ENCODE measurements at places on chromosomes 3 and 15.

GRCh38 chr3:157420606-157421130 is 16.0 kb upstream of the PTX3 start:
- DNase-seq, result no peak

DNA sequence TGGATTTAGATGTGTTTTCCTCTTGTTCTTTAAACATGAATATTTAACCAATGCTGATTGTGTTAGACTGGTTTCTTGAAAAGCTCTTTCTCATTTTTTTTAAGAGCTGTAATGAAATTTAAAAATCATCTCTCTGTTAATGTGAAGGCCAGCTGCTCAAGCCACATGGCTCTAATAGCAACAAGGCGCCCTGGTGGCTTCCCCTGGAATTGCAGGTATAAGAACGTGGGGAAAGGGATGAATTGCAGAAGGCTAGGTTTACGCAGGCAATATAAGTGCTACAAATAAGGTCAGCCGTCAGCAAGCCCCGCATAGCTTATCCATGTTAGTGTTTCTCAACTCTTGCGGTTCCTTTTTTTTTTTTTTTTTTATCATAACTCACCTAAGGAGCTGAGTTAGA is 108.5 kb downstream of the SAMMSON start:
- DNase-seq, result no peak

DNA sequence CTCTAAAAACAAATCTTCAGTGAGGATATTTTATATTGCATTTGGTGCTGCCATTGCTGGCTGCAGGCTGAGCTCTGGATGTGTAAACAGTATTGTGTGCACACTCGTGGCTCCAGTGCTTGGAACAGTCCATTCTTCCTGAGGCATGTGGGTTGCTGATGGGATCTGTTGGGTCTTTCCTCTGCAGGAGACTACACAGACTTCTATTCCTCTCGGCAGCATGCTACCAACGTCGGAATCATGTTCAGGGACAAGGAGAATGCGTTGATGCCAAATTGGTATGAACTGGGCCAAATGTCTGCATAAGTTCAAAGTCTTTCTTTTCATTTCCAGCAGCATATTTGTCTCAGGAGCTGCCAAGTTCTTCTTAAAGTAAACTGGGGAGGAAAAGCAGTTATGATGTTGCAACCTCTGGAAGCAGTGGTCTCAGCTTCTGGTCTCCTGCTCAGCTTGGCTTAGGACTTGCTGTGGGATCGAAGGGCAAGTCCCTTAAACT is 9.3 kb downstream of the FAH start:
- DNase-seq, result no peak

DNA sequence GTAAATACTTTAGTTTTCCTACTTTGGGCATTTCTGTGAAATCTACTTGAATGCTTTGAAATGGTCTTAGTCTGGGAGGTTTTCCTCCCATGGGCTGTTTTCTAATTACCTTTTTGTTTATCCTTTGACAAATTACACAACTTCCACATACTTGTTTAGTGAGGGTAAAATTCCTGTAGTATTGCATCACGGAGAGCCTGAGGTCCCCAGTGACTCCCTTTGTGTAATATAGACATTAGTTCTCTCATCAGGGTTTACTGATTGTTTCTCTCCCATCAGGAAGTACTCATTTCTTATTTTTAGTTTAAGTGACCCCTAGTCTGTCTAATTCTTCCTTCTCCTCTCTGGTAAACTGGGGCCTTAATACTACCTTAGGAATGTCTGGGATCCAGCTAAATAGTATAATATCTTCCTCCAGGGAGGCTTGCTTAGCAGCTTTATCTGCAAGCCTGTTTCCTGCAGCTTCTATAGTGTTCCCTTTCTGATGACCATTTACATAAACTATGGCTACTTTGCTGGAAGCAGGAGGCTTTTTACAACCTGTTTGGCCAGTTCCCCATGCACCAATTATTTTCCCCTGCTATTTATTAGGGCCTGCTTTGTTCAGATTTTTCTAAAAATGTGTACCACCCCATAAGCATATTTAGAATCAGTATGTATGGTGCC is 87.2 kb upstream of the XCR1 start:
- no peak for DNase-seq

DNA sequence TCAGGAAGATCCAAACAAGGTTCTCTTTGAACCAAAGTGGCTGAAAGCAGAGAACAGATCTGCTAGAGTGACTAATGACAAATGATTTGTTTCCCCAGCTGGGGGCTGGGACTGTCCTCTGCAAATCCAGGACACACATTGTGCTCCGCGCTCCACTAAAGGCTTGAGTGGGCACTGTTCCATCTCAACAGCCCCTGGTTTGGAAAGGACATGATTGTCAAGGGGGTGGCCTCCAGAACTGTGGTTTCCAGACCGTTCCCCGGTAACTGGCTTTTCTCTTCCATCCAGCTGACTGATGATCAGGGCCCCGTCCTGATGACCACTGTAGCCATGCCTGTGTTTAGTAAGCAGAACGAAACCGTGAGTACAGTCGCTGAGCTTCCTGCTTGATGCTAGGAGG is 91.0 kb downstream of the LRTM1 start:
- no peak for DNase-seq

DNA sequence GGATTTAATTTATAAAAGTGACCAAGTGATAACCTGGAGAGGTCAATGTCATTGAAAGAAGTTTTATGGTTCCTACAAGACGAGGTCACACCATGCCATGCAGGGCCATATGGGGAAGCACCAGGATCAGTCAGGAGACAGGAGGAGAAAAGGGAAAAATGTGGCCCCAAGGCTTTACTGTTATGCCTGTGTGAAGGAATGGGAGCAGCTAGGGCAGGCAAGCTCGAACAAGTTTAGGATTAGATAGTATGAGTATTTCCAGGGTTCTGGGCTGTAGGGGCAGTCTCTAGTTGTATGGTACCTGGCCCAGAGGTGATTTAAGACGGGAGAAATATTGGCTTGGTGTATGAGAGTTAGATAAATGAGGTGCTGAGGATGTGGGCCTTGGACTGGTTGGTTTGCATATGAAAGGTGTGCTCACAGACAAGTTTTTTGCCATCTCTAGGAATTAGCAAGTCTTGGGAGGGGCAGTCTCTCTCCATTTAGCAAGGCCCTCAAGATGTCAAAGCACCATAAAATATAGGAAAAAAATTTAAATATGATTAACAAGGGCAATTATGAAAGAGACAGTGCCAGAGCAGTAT is 36.3 kb upstream of the DCLK3 start:
- DNase-seq, result no peak

GRCh38 chr3:195182470-195182795 is 88.5 kb downstream of the XXYLT1 start:
- no peak for DNase-seq

GRCh38 chr15:99086327-99086667 is 18.6 kb upstream of the SYNM start:
- DNase-seq, result no peak

GRCh38 chr15:80031841-80032240 is 27.6 kb upstream of the ZFAND6 start:
- no peak for DNase-seq

GRCh38 chr3:172513488-172513887 is 9.7 kb downstream of the TNFSF10 start:
- DNase-seq, result no peak

GRCh38 chr3:197682713-197683112 is 54.0 kb downstream of the RUBCN start:
- DNase-seq, result no peak

- DNase-seq, result no peak
Measured at GRCh38 chr3:154304116-154304786, 20.0 kb downstream of the DHX36 start.

DNA sequence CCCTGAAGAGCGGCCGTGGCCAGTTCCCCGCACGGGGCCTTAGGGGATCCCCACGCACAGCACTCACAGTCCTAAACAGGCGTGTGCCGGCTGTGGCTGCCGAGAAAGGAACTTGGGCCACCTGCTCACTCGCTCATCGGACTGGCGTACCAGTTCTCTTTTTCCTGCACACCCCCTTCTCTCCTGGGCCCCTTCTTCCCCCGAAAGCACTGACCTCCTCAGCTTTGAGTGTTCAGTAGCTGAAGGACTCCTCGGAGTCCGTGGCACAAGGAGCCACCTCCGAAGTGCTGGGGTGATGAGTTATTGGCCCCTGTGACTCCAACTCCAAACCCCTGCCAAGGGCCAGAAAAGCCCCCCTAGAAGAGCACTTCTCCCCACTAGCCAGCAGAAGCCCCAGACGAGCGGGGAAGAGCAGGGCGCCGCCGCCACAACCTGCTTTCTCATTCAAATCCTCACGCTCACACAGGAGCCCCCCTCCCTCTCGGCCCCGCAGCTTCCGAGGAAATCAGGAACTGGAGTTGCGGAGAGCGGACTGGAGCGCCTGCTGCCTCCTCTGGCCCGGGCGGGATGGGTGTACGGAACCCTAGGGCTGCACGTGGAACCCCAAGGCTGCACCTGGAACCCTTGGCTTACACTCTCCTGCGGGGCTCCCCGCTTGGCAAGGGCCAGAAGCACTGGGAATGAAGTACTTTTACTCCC is at the start of gene PLCH1:
Gene PLCH1 (minus strand): TSS at position 446 of the 699 bp plus-strand sequence. CDS start 40,847 bp downstream, outside the sequence.
- DNase-seq, result peak; percentile 30

DNA sequence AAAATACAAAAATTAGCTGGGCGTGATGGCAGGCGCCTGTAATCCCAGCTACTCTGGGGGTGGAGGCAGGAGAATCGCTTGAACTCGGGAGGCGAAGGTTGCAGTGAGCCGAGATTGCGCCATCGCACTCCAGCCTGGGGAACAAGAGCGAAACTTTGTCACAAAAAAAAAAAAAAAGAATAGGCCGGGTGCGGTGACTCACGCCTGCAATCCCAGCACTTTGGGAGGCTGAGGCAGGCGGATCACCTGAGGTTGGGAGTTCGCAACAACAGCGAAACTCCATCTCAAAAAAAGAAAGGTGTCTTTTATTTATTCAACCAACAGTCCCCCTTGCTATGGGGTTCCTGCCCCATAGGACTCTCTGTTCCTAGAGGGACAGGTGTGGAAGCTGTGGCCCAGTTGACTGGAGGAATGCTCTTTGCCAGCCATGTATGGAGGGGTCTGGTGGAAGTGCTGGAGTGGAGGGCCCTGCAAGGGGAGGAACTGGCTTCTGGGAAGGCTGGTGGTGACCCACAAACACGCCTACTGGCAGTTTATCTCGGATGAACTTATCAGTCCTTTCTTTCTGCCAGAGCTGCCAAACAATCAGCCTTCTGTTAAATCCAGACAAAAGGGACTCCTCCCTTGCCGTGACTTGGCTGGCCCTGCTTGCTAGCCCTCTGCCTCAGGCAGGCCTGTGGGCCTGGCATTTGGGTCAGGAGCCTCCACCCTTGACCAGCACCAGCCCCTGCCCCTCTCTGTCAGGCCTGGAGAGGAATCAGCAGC is 4.6 kb upstream of the DAG1 start:
- no peak for DNase-seq

GRCh38 chr15:40992241-40992741 is 39.0 kb downstream of the CHAC1 start:
- DNase-seq, result no peak

DNA sequence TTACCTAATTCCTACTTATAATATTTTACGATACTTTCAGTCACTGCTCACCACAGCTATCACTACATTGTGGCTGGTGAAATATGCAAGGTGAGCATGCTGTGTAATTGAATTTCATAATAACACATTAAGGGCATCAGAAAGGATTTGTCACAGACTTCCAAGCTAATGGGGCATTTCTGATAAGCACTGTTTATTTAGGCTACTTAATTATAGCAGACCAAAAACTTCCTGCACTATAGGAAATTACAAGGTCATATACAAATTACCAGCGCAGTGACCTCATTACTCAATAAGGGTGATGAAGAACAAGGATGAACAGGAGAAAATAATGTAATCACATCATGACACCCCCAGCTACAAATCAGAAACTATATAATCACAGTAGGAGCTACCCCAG is 88.6 kb upstream of the FAM3D start:
- no peak for DNase-seq

- DNase-seq, result no peak
Measured at GRCh38 chr3:6640907-6641306, 220.0 kb upstream of the GRM7 start.

GRCh38 chr3:14154276-14154675 is 24.1 kb downstream of the XPC start:
- no peak for DNase-seq

DNA sequence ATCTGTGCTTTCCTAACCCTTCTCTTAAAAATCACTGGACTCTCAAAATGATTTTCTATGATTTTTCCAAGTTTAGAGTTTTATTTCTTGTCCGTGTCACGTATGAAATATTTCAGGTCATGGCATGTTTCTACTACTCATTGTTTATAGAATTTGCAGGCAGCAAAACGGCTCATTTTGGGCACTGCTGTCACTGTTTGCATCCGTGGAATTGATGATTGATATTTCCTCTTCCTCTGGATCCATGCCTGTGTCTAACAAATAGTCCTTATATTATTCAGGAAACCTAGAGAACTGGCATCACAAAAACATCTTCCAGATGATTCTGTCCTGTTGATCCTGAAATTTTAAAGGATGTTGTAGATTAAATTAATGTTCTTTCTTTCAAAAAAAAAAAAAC is 47.6 kb downstream of the LARS2 start:
- no peak for DNase-seq

GRCh38 chr15:90294159-90294558 is 28.7 kb downstream of the NGRN start:
- no peak for DNase-seq

DNA sequence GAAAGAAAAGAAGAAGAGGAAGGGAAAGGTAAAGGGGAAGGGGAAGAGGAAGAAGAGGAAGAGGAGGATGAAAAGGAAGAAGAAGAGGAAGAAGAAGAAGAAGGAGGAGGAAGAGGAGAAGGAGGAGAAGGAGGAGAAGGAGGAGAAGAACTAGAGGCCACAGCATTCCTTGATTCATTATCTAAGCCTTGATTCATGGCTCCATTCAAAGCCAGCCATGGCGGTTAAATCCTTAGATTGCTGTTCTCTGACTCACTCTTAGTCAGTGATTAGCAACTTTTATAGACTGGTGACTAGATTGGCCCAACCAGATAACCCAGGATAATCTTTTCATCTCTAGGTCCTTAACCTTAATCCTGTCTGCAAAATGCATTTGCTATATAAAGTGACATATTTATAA is 47.6 kb downstream of the OSTN start:
- DNase-seq, result no peak

DNA sequence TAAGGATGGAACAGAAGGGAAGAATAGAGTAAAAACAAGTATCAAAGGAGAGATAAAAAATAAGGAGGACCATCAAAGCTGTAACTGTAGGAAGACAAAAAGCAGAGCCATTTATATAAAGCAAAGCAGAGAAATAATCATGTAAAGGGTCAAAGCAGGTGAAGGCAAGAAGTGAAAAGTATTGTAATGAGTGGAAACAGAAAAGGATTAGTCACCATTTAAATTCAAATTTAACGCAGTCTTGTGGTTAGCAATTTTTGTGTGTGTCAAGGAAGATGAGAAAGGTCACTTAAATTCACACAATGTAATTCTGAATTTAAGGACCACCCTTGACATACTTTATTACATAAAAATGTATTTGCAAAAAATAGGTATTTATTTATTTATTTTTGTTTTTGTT is 567.8 kb downstream of the ROBO1 start:
- no peak for DNase-seq

DNA sequence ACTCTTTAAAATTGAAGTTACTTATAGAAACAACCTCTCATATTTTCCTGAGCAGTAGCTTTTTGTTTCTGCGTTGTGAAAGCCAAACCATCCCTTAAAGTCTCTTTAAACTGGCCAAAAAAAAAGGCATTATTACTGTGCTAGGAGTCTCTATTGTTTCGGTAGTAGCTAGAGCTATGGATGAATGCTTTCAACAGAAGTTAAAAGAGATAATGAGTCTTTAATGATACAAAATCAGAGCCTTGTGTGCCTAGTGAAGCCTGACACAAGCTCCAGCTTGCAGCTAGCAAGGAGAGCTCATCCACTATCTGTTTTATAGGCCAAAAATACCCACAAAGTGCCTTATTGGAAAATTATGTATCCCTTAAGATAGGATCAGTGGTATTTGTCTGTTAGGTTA is 360.4 kb upstream of the CDIN1 start:
- DNase-seq, result no peak

- DNase-seq, result no peak
Measured at GRCh38 chr3:122975163-122975923, 52.2 kb downstream of the SEMA5B start.

All from stimulated activated CD4-positive, alpha-beta T cell treated with anti-CD3 and anti-CD28 coated beads, Interleukin-15, amount 100 ng/mL, for 1 hour (primary cell).